ENCODE measurements at places on chromosomes 11 and 22.

DNA sequence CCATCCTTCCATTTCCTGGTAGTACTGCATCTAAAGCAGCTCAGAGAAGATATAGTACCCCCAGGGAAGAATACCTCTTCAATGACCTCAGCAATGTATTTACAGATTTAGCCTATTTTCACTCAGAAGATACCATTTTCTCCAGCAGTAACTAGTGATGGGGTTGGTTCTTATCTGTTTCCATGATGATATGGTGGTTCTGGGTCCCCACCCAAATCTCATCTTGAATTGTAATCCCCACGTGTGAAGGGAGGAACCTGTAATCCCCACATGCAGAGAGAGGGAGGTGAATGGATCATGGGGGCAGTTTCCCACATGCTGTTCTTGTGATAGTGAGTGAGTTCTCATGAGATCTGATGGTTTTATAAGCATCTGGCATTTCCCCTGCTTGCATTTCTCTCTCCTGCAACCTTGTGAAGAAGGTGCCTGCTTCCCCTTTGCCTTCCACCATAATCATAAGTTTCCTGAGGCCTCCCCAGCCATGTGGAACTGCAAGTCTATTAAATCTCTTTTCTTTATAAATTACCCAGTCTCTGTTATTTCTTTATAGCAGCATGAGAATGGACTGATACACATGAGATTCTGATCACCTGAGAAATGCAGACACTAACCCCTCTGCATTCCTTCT is 139.2 kb downstream of the CCDC81 start:
- DNase-seq: no peak

DNA sequence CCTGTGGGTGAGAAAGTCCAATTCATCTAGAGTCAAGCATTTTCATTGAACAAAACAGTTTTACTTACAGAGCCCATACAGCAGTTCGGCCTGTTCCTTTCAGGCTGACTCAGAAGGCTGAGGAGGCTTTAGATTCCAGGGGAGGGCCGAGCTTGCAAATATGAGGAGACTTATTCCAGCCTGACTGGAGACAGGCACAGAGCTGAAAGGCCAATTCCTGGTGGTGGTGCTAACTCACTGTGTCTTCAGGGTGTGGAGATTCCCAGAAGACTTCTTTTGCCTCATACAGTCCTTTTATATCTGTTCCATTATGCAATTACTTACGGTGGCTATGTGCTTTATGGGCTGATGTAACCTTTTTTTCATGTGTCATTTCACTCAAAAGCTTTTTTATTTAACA is at the start of gene OR51E2:
Gene OR51E2, minus strand, starts transcription at position 269 of the 400 bp plus-strand sequence. CDS start 15,142 bp downstream, outside the sequence.
- DNase-seq: no peak

DNA sequence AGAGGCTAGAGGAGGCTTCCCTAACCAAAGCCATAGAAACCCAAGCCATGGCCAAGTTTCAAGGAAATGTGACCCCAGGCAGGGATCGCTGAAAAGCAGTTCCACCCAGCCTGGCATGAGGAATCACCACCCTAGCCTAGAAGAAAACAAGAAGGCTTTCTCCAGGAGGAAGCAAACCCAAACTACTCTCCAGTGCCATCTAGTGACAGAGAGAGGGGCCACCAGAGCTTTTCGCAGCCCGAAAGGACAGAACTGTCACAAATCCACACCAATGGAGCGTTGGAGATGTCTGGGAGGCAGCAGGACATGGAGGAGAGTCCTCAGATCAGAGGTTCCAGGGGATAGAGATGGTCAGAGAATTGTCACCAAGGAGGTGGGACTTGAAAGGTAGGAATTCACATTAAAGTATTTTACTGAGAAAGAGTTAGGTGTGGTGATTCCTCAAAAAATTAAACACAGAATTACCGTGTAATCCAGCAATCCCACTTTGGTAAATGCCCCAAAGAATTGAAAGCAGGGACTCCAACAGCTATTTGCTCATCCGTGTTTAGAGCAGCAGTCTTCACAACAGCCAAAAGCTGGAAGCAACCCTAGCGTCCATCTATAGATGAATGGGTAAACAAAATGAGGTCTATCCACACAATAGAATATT is 67.3 kb upstream of the NUP50 start:
- peak; percentile 5 for DNase-seq

- DNase-seq: no peak
These were observed 701 bp downstream of the TMEM216 start for GRCh38 chr11:61392981-61393595.

DNA sequence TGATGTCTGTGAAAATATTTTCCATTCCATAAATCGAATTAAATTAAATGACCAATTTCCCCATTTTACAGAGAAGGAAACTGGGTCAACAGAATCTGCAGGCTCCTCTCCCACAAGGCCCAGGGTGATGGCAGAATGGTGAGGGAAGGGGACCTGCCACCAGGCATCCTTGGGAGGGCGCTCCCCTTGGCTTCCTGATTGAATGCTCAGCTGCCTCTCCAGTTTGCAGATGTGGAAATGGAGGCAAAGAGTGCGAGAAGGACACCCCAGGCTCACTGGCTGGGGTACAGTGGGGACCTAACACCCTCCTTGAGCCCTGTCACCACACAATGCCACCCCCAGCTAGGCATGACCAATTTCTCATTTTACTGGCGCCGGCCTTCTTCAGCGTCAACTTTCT is 28.5 kb upstream of the CSNK1E start:
- no peak for DNase-seq

- DNase-seq: no peak
These were observed 13.5 kb downstream of the SCN3B start for GRCh38 chr11:123640677-123641494.

GRCh38 chr22:47001288-47001687 is 238.8 kb downstream of the TBC1D22A start:
- DNase-seq: no peak

DNA sequence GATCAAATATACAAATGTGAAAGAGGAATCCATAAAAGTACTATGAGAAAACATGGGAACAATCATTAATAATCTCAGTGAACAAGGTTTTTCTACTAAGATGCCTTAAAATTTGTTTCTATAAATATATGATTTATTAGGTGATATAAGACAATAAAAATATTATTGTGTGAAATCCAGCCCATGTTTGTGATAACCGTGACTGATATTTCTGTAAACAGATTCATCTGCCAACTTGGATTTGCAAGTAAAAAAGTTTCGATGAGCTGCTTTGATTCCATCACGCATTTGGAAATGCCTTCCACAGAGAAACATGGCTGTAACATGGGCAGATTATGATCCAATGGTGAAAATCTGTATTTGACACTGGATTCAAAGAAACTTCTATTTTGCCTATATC is 157.8 kb downstream of the NXPE2 start:
- DNase-seq: no peak

DNA sequence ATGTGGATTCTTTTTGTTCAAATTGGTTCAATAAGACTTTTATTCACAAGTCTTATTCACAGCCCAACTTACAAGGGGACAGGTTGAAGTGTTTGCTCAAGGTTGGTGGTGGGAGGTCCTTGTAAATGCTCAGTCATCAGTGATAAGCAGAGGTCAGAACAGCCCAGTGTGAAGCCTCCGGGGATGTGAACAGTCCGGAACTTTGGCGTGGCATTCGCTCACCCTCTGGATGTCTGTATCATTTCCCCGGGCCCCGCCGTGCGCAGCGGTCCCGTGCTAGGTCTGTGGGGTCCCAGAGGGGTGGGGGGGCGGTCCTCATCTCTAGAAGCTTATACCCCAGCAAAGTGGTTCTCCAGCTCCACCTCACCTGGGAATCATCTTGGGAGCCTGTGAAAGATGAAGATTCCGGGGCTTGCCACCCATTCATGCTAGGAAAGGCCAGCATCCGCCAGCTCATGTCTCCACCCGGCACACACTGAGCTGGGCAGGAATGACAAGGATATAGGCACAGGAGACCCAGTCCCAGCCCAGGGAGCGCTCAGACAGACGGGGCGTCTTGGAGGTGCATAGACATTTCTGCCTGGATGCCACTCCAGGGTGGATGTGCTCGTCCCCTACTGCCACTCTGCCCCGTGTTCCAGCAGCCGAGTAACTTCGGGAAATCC is 327.5 kb downstream of the TBC1D22A start:
- DNase-seq: no peak

GRCh38 chr11:2752204-2752770 is 52.5 kb upstream of the KCNQ1OT1 start:
- no peak for DNase-seq

DNA sequence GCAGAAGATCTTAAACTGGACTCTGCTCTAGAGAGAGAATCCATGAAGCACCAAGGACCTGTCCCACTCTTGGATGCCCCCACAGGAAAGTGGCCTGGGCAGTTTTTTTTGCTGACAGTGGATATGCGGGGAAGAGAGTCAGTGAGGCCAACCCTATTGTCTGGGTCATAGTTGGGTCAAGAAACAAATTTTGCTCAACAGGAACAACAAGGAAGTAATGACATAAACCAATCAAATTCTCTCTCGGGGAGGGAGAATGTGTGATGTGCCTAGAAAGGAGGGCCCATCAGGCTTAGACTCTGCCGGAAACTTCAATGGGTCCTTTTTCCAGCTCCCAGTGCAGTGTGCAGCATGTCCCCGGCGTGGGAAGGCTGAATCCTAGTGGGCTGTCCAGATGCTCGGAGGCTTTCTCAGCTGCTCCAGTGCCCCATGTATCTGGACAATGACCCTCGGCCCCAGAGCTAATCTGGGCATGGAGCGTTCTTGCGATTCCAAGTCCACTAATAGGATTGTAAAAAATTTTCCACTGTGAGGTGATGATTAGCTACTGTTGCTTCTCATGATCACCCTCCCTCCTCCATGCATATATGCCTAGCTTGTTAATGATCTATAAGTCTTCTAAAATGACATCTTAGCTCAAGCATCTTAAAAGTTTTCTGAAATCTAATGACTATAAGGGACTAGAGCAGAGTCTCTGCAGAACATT is 101.0 kb downstream of the SNX19 start:
- no peak for DNase-seq

GRCh38 chr11:129247135-129247534 is 55.0 kb upstream of the ARHGAP32 start:
- no peak for DNase-seq

DNA sequence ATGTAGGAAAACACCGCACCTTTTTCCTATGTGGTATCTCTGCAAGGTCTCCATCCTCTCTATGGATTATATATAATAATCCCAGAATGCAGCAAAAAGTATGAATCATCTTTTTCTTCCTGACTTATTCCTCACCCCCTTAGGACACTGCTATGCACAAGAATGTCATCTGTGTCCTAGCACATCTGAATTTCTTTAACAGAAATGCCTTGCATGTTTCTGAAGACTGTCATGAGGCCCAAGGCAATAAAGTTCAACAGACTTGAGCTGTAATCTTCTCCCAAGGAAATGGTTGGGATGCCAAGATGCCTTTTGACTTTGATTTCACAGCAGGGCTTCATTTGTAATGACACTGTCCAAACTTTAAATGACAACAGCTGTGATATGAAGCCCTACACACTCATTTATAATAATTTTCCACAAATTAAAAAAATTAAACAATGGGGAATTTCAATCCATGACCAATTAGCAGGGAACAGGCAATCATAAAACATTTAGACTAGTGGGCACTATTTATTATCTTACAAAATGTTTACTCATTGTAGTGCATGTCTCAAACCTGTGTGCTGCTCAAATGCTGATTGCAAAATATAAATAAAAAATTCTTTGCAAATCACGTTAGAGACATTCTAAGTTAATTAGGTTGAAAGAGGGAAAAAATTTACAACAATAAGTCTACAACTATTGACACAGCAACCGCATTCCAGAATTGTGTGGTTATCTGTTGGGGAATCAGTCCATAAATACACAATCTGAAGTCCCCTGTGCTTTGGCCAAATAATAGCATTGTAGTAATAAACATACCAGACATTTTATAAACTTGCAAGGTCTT is 242.3 kb downstream of the SWAP70 start:
- no peak for DNase-seq

DNA sequence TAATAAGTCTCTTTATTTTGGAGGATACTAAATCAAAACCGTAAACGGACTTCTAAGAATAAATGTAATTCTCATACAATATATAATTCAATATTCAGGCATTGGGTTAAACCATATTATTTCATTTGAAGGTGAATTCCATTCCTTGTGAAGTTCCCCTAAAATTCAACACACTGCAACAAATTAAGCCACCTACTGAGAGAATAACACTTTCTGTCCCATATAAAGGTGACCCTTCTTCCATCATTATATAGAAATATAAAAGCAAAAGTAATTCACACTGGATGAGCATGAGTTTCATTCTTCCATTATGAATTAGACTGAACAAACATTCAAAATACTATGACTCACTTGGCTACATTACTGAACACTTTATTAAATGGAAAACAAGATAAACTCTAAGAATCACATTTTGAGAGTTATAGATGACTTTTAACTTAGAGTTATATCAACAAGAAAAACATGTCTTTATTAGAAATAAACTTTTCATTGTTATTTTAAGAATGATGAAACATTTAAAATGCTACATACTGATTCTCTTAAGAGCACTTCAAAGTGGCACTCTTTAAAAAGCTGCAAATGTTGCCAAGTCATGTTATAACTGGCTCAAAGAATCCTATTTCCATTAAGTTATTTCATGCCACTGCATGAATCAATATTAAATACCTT is 2.8 kb downstream of the SESN3 start:
- no peak for DNase-seq

- no peak for DNase-seq
These were observed 33.3 kb downstream of the AMPD3 start for GRCh38 chr11:10488121-10488933.

GRCh38 chr11:15208378-15209222 is 93.9 kb downstream of the INSC start:
- DNase-seq: peak; percentile 60

DNA sequence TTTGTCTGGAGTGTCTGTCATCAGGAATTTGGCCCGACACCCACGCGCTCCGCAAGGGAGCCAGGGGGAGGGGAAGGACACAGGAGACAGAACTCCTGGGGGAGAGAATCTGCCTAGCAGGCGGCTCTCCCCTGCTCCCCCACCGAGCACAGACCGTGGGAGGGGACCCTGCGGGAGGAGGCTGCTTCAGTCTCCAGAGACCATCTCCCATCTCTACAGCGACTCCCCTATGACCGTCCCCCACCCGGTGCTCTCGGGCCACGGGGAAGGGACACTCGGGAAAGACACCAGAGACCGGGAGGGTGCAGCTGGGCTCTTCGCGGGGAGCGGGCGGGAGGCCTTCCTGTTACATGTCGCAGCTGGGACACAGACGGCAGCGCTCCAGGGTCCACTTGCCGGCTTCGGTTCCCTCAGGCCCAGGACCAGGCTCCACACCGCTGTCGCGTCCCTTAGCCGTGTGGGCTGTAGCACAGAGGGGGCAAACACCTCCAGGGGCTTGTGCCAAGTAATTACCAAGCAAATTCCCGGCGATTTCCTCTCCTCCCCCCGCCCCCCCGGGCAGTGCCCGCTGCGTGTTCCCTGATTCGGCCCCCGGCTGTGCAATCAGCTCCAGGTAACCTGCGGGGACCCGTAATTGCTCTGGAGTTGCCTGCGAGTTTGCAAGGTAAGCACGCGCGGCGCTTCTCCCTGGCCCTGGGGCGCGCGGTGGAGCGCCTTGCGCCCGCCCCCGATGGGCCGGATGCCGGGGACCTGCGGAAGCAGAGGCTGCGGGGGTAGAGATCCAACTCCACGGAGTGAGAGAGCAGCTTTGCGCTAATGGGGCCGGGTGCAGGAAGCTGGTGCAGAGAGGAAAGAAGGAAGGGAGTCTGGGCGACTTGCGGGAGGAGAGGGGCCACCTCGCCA is 155.1 kb upstream of the CADM1 start:
- DNase-seq: no peak

- peak; percentile 56 for DNase-seq
These were observed 34.6 kb downstream of the CYTH4 start for GRCh38 chr22:37316875-37317371.
